AG04450 (cell line): ENCODE measurements at places on chromosomes 6 and 20. TPM values are rescaled to one million over a fixed set of nuclear protein-coding genes. Genes with fewer than 3 reads are reported as not detected.

The ZNF341 gene
- polyA plus RNA-seq: 1.5 and 1.6 TPM in 2 replicates

The CPXM1 gene
- 9.0 and 12.9 TPM in 2 replicates for polyA plus RNA-seq

The MAS1 gene
- polyA plus RNA-seq: not detected in 2 replicates

The KHDC1L gene
- polyA plus RNA-seq: 0.22 and 0.27 TPM in 2 replicates

The POU3F2 gene
- polyA plus RNA-seq: not detected in 2 replicates

The CCN2 gene
- 768 and 955 TPM in 2 replicates for polyA plus RNA-seq

The MAP3K5 gene
- 16.1 and 17.0 TPM in 2 replicates for polyA plus RNA-seq

The CCDC170 gene
- polyA plus RNA-seq: 0.99 and 1.9 TPM in 2 replicates

The SLC52A3 gene
- not detected in 2 replicates for polyA plus RNA-seq

The AIF1 gene
- not detected in 2 replicates for polyA plus RNA-seq

The DZANK1 gene
- 1.8 TPM in 2 replicates for polyA plus RNA-seq

The VGLL2 gene
- polyA plus RNA-seq: not detected in 2 replicates

The IMPG1 gene
- 0.15 TPM in 1 of 2 replicates, not detected in the other for polyA plus RNA-seq

The SALL4 gene
- 0.46 and 0.57 TPM in 2 replicates for polyA plus RNA-seq

The CRISP2 gene
- not detected in 2 replicates for polyA plus RNA-seq

The KCNQ5 gene
- 0.52 TPM in 2 replicates for polyA plus RNA-seq

The PLA2G7 gene
- not detected in 2 replicates for polyA plus RNA-seq
